NCI-H524 treated with DMSO at 0.1 percent for 48 hours (cell line): ENCODE measurements at places on chromosomes 5 and 9.

GRCh38 chr5:57054671-57055070 is 102.7 kb upstream of the MIER3 start:
- no peak for DNase-seq

DNA sequence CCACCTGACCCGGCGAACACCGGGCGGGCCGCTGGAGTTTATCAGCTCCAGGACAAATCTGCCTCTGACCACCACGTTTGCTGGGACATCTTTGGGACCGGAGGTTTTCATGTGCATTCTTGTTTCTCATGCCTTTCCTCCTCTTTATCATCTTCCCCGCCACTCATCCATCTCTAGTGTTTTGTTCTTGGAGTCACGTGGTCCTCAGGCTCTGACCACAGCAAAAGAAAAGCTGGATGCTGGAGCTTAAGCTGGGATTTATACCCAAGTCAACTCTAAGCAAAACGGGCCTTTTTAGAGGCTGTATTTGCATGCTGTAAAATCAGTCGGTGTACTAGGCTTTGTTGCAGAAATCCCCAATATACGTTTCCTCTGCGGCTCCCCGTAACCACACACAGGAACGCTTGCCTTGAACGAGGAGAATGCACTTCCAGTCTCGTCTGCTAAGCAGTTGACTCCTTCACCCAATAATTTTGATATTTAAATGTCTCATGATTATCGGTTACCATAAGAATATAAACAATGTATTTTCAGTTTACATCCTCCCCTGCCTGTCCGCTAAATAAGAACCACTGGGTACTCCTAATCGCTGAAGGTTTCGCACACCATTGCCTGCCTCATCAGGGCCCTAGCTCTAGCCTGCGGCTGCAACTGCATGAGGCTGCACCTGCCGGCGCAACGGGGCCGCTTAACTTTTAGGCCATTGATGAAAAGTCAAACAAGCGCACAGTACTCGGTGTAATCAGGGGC is 560 bp upstream of the NDUFS6 start:
- DNase-seq: peak; percentile 20

GRCh38 chr5:116719106-116719505 is 144.5 kb upstream of the SEMA6A start:
- DNase-seq: no peak

DNA sequence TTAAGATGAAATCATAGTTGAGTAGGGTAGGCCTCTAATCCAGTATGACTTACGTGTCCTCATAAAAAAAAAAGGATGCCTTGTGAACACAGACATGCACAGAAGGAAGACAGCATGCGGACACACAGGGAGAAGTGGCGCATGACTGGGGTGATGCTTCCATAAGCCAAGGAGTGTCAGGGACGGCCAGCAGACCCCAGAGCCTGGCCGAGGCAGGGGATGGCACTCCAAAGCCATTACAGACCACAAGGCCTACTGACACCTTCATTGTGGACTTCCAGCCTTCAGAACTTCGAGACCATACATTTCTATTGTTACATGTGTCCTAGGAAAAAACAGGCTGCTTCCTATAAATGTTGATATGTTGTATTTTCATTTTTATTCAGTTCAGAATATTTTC is 19.9 kb downstream of the EHMT1 start:
- DNase-seq: no peak

DNA sequence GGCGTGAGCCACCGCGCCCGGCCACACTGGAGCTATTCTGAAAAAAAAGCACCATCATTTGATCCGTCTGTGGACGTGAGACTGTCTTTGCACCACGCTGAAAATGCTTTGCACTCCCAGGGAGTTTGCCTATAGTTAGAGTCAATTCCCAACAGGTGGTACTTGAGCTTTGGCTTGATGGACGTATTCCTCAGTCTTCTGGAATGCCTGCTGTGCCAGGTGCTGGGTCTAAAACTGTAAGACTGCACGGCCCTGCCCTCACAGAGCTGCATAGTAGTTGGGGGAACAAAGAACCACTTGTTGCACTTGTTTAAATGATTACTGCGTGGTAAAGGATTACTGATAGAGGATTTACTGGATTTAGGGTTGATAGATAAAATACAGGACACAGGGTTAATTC is 3.4 kb upstream of the CCNO start:
- DNase-seq: no peak
